ENCODE measurements at places on chromosomes 1 and 21.

GRCh38 chr1:22689505-22689904 is 21.1 kb upstream of the EPHB2 start:
- peak; percentile 32 for DNase-seq

- no peak for DNase-seq
Observed at GRCh38 chr1:56527548-56528302, 51.6 kb downstream of the PLPP3 start.

DNA sequence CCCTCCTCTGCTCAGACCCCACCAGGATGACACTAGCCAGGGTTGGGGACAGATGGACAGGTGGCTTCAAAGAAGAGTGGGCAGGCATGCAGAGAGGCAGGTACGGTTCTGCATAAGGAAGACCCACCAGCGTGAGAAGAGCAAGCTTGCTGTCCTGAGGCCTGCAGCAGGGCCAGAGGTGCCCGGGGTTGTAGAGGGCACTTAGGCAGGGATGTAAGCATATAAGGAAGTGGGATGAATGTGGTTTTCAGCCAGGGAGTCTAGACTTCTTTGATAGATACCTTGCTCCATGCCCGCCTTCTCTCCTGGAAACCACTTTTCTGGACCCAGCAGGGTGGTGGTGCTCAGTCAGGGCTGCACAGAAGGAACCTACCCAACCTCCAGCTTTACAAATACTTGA is 1.4 kb downstream of the TTC39A start:
- no peak for DNase-seq

DNA sequence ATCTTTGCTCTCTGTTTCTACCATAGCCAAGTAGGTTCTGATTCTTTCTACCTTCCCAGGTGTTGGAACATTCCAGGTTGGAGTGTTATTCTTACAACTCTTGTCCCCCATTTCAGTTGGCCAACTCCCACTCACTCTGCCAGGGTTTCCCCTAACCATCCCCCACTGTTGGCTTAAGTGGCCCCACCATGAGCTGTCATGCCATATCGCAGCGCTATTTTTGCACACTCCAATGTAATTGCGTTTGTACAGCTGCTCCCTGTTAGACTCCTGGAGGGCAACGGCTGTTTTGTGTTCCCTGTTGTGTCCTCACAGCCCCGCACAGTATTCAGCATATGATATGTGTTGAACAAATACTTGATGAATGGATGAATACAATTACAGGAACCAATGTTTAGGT is 117.7 kb upstream of the ETS2 start:
- DNase-seq = no peak

Data from HT-29 (cell line).